ENCODE measurements at places on chromosomes 7 and 10.

DNA sequence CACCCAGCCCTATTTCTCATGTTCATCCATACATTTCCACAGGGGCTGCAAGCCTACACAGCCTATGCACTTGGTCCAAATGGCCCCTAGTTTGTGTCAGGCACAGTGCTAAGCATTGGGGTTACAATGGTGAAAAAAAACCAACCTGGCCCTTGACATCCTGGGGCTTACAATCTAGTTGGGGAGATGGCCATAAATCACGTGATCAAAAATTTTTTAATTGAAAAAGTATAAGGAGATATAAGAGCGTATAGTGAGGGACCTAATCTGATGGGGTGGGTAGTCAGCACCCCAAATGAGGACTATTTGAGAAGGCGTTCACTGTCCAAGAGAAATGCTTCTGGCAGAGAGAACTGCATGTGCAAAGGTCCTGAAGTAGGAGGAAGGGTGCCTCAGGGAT is 5.6 kb upstream of the MTPAP start:
- DNase-seq = no peak

DNA sequence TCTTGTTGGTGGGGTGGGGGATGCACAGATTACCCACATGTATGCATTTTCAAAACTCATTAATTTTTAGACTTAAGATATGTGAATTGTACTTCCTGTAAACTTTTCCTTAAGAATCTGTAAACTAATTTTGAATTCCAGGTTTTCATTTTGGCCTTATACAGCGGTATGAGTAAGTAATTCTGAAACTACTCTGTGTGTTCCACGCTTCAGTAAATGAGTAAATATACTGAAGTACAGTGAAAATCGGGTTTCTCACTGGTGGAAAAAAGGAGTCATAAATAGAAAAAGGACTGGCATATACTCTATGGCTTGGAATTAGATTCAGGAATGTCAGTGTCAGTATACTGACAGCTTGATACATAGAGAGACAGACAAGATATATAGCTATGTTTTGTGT is 72.8 kb downstream of the CTTNBP2 start:
- no peak for DNase-seq

GRCh38 chr10:18164093-18164492 is 23.9 kb downstream of the CACNB2 start:
- DNase-seq = no peak

- no peak for DNase-seq
Observed at GRCh38 chr7:22610951-22611757, 111.2 kb upstream of the STEAP1B start.

- no peak for DNase-seq
Observed at GRCh38 chr10:113407218-113407617, 145.6 kb upstream of the HABP2 start.

- DNase-seq = no peak
Observed at GRCh38 chr7:44046321-44047061, 2.0 kb downstream of the DBNL start.

- no peak for DNase-seq
Observed at GRCh38 chr10:80149123-80149522, 16.6 kb downstream of the PLAC9 start.

- DNase-seq = no peak
Observed at GRCh38 chr10:77208684-77209256, 428.8 kb downstream of the KCNMA1 start.

- no peak for DNase-seq
Observed at GRCh38 chr10:96507044-96507443, 6.7 kb downstream of the TLL2 start.

DNA sequence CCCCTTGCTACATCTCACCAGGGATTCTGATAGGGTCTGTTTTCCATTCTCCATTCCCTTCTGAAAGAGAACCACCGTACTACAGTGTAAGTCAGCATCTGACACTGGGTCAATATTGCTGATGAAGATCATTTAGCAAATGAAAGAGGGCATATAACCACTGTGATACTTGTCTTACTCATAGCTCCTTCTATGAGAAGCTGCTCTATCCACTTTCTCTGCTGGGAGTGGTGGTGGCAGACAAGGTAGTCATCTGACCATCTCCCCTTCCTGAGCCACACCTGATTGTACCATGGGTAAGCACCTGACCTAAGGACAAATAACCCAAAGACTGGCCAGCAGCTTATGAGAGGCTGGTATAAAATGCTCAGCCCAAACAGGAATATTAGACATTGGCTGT is 220.4 kb downstream of the DOCK4 start:
- DNase-seq = no peak

DNA sequence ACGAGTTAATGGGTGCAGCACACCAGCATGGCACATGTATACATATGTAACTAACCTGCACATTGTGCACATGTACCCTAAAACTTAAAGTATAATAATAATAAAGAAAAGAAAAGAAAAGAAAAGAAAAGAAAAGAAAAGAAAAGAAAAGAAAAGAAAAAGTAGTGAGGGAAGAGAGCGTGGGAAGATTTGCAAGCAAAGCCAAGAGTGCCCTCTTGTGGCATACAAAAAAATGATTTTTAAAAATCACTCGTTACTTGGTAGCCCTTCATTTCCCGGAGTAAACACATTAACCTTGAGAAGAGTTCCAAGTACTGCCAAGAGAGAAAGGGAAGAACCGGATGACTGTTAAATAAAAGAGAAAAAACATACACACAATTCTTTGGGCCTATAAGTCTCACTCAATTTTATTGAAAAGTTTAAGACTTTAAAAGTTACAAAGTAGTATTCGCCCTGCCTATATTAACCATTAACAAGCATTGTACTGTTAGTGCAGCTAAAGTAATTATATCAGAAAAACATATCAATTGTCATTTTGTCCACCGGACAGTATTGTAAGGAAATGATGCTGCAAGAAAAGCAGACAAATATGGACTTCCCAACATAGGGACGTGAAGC is 6.2 kb upstream of the CH25H start:
- no peak for DNase-seq

GRCh38 chr7:1516586-1517251 is 12.5 kb upstream of the INTS1 start:
- no peak for DNase-seq

DNA sequence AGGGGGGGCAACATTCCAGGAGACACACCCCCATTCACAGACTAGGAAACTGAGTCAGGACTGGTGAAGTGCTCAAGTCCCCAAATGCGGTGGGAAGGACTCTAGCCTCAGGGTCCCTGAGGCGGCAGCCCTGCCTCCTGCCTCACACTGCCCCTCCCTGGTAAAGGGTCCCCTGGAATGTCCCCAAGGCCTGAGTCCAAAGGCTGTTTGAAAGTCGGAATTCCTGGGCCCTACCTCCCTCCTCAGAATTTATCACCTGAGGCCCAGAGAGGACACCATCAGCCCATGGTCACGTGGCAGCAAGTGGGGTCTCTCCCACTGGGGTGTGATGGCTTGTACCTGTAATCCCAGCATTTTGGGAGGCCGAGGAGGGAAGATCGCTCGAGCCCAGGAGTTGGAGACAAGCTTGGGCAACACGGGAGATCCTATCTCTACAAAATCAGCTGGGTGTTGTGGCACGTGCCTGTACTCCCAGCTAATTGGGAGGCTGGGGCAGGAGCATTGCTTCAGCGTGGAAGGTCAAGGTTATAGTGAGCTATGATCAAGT is 110.3 kb upstream of the TNRC18 start:
- no peak for DNase-seq
